ENCODE measurements at places on chromosomes 2 and 18. TPM values are rescaled to one million over a fixed set of nuclear protein-coding genes. Genes with fewer than 3 reads are reported as not detected.

The CAPN10 gene
- 20.1 TPM for total RNA-seq

The PCARE gene
- total RNA-seq = not detected

The DCDC2C gene
- total RNA-seq = not detected

The MYO3B gene
- 0.18 TPM for total RNA-seq

The C2orf72 gene
- total RNA-seq = under 0.01 TPM

The DTNA gene
- total RNA-seq = 11.7 TPM

The CDKL4 gene
- total RNA-seq = 3.4 TPM

The RFX8 gene
- total RNA-seq = 2.0 TPM

The STPG4 gene
- 0.37 TPM for total RNA-seq

The CNOT9 gene
- total RNA-seq = 29.2 TPM

The MC4R gene
- total RNA-seq = not detected

The ALPG gene
- not detected for total RNA-seq

The UGT1A8 gene
- total RNA-seq = 0.71 TPM

The ZBTB14 gene
- 7.8 TPM for total RNA-seq

The GPBAR1 gene
- total RNA-seq = 0.37 TPM

The MOGAT1 gene
- total RNA-seq = not detected

The KCNJ13 gene
- not detected for total RNA-seq

The DLGAP1 gene
- total RNA-seq = 0.14 TPM

The C2orf66 gene
- total RNA-seq = not detected

The GATA6 gene
- total RNA-seq = 28.6 TPM

The SERPINB10 gene
- total RNA-seq = not detected

The NYAP2 gene
- total RNA-seq = not detected

The ACKR3 gene
- total RNA-seq = 44.9 TPM

The GPR55 gene
- not detected for total RNA-seq

The CD207 gene
- total RNA-seq = not detected

The CFAP65 gene
- not detected for total RNA-seq

The ALLC gene
- not detected for total RNA-seq

The PREB gene
- 56.2 TPM for total RNA-seq

The INPP5D gene
- total RNA-seq = 0.46 TPM

Measured in smooth muscle cell of bladder (primary cell).